ENCODE measurements at places on chromosomes 12 and 14.

- no peak for DNase-seq
Observed at GRCh38 chr12:3530548-3530947, 39.5 kb downstream of the PRMT8 start.

GRCh38 chr12:64500394-64500793 lies 48.5 kb downstream of the TBK1 start:
- DNase-seq, result no peak

- DNase-seq, result no peak
Observed at GRCh38 chr14:63893701-63894458, 41.1 kb downstream of the SYNE2 start.

DNA sequence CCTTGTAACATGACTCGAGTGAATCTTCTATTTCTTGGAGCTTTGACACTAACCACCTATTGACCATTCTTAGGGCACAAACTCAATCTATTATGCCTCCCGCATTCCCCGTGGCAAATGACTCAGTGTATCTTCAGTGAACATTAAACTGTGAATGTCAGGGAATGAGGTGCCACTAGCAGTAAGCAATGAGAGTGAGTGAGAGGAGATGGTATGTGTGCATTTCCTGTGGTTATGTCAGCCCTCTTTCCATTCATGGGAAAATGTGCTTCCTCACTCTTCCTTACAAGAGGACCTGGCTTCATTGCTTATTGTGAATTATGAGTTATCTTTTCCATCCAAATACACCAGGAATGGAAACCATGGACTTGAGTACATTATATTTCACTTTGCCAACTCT lies 229.2 kb downstream of the EMP1 start:
- DNase-seq, result no peak

DNA sequence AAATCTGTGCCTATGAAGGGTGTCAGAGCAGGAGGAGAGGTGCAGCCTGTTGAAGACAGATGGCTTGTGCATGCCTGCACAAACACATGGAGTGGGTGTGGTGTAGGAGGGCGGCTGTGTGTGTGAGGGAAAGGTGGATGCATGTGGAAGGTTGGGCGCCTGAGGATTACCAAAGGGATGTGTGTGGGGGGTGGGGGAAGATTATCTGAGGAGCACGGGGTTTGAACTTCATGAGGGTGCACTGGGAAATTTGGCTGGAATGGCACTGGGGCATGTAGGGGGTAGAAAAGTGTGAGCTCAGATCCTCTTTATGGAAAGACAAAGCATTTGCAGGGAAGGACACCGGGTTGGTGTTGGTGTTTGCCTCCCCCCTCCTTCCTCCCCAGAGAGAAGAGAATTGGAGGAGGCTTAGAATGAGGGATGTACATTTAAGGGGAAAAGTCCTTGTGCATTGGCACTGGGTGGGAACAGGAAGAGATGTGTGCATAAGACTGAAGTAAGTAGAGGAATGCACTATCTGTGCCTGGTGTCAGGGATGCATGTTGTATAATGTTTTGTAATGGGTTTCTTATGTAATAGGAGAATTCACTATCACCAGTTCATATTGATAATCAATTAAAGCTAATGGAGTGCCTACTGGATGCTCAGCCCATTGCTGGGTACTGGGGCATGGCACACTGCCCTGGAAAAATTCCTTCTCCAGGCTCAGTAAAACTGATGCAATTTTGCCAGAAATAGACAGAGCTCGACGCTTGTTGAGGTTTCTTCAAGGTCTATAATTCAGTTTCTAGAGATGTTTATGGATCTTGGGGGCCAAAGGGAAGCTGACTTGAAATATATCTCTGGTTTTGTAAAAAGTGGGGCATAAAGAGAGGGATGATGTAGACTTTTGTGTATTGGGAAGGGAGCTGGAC lies 3.0 kb downstream of the NTF3 start:
- DNase-seq, result no peak

DNA sequence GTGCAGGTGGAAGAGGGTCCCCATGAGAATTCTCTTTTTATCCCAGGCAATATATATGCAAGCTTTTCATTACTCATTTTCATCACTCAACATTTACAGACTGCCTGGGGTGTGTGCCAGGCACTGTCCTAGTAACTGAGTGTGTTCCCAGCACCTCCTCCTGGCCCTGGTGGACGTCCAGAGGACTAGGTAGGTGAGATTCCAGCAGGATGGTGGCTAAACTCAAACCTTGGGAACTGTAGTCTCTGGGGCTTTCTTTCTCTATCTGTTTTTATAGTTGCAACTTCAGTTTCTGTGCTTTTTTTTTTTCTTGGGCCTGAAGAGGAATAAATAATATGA lies 63.8 kb downstream of the SUSD6 start:
- no peak for DNase-seq

DNA sequence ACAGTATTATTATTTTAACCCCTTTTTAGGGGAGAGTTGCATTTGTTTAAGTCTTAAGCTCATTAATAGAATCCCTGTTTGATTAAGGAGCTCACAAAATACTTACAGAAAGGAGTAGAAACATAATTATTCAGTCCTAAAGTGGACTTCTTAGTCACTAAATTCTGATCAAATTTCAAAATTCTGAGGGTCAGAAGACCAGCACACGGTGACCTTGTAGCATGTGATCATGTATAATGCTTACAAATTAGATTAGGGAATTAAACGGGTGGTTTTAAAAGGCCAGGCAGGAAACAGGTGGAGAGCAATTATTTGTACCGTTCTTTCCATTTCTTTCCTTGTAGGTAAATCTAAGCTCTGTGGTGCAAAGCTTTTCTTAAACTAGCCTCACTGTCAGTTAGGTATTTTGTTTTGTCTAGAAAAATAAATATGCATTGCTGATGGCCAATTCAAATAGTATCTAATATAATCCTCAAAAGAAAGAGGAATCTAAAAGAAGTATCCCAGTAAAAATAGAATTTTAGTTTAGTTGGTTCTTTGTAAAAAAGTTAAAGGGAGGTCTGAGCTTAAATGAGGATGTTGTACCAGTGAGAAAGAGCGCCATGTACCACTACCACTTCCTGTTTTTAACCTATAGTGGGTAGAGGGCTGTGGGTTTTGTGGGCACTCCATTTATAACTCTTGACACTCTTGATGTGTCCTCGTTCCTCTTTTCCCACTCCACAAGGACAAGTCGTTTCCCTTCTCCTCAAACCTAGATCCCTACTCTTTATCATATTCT lies 51.1 kb downstream of the SLC38A1 start:
- no peak for DNase-seq

GRCh38 chr14:88872976-88873375 lies 48.5 kb downstream of the TTC8 start:
- no peak for DNase-seq

DNA sequence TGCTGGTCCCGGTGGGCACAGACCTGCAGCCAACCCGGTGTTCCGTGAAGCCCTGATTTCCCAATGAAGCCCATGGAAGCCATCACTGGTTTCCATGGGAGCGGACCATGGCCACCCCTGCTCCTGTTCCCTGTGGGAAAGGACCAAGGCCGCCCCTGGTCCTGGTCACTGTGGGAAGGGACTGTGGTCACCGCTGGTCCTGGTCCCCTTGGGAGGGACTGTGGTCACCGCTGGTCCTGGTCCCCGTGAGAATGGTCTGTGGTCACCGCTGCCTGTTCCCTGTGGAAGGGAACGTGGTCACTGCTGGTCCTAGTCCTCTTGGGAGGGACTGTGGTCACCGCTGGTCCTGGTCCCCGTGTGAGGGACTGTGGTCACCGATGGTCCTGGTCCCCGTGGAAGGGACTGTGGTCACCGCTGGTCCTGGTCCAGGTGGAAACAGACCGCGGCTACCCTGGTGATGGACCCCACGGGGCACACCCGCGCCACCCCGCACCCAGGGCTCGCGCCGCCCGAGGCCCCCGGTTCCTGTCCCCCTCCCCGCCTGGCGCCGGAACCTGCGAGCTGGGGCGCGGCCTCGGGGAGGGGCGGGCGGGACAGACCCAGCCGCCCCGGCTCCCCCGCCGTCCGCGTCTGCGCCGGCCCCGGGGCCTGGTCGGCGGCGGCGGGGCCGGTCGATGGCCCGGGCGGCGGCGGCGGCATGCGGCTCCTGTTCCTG lies at the start of gene GLT1D1:
Gene GLT1D1 (plus strand): TSS at position 594 of the 715 bp plus-strand sequence. CDS start 104 bp downstream, at position 698.
- DNase-seq, result no peak

DNA sequence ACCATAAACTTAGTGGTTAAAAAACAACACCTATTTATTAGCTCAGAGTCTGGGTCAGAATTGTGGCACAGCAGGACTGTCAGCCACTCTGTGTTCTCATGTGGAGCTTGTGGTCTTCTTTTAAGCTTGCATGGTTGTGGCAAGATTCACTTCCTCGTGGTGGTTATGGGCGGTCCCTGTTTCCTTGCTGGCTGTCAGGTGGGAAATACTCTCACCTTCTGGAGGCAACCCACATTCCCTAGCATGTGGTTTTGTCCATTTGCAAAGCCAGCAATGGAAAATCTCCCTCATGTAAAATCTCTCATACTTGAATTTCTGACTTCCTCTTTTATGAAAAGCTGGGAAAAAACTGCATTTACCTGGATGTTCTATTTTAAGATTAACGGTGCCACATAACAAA lies 229.8 kb downstream of the ALX1 start:
- DNase-seq, result no peak

DNA sequence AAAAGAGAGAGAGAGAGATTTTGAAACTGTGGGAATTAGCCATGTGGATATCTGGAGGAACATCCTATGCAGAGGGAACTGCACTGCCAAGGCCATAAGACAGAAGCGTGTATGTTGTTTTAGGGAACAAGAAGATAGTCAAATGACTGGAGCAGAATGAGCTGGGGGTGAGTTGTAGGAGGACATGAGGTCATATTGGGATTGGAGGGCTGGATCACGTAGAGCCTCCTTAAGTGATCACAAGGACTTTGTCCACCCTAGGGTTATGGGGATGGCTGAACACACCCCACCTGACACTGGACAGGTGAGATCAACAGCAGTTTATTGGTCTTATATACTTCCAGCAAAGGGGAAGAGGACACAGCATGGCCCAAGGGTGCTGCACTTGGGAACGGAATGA lies 8.2 kb upstream of the CGRRF1 start:
- no peak for DNase-seq

DNA sequence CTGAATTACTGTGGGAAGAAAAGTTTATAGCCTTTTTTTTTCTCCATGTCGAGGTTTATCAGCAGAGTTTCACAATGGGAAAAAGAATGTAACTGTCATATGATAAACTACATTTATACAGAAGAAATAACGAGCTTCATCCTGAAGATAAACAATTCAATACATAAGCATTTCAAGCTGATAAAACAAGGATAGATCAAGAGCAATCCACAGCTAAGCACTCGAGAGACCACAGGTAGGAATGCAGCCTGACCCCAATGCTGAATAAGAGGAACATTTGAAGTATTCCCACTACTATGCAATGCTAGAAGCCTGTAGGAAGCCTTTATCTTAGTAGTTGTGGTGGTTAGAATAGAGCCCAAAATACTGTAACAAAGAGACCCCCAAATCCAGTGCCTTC lies 32.6 kb upstream of the DAAM1 start:
- DNase-seq, result no peak

GRCh38 chr12:30700216-30700900 lies 4.7 kb upstream of the IPO8 start:
- DNase-seq, result no peak

GRCh38 chr14:39368261-39368959 lies 63.8 kb downstream of the FBXO33 start:
- peak; percentile 21 for DNase-seq

DNA sequence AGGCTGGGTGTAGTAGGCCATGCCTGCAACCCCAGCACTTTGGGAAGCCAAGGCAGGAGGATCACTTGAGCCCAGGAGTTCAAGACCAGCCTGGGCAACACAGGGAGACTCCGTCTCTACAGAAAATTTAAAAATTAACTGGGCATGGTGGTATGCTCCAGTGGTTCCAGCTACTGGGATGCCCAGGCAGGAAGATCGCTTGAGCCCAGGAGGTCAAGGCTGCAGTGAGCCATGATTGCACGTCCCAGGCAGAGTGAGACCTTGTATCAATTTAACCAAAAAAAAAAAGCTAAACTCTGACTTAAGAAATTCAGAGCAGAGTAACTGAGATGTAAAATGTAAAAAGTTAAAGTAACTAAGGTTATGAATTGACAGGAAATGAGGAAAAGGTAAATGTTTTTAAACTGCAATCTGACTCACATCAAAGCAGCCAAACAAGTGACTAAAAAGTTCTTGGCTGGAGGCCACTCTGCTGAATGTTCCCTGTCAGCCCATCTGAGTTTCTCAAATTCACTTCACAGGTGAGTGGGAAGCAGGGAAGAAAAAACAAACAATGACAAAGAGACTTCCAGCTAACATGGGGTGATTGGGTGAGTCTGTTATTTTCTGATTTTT lies 21.3 kb downstream of the PRKD1 start:
- DNase-seq, result no peak

DNA sequence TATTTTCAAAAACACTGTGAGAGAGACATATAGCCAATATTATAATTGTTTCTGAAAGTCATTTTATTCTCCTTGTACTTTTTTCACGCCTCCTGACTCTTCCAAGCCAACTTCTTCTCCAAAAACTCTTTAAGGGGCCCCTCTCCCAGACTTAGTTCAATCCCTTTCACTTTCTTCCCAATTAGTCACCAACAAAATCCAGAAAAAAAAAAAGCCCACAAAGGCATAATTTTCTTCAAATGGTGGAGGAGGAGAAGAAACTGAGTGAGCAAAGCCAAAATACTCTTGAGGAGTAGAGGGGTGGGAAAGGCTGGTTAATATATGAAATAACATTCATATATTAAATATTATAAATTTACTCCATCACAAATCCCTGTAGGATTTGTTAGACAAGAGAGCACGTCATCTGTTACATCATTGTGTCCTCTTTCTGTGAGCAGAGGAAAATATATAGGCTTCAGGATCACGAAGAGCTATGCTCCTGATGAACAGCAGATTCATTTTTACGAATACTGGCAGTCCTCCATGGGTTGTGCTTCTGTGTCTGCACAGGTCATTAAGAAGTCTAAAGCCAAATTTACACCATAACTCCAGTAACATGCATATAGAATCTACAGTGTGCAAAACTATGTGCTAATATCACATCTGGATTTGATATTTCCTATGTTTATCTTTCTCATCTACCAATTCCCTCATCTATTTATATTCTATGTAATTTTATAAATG lies 25.9 kb upstream of the NID2 start:
- DNase-seq, result no peak

DNA sequence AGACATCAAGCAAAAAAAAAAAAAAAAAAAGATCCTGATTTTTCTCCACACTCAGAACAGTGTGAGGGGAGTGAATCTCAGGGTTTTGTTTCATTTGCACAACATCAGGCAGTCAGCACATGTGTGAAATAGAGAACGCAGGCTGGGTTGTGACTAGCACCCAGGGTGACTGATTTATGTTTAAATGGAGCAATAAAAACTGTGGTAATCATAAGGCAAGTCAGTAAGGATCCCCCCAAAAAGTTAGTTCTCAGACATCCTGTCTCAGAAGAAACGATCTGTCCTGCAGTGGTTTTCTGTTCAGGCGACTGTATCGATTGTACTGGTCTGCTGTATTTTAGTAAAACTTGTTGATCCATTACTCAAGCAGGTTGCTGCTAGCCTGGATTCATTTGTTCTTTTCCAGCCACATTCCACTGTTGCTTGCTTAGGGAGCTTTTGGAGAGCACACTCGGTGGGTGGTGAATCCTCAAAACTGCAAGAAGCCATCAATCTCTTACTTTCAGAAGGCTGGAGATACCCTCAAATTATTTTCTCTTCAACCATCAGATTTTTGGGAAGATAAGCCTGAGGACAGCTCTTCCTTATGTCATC lies 107.1 kb downstream of the DACT1 start:
- DNase-seq, result no peak

- DNase-seq, result no peak
Observed at GRCh38 chr12:49987625-49988303, 15.0 kb downstream of the AQP6 start.

GRCh38 chr14:96960598-96961116 lies 163.5 kb downstream of the VRK1 start:
- DNase-seq, result no peak

Data from activated T-cell treated with anti-CD3 and anti-CD28 coated beads, Interleukin-2, amount 50 U/mL, for 1 hour (primary cell).